ENCODE measurements at places on chromosomes 16 and 17.

- no peak for DNase-seq
These were observed 2.1 kb downstream of the TAF1C start for GRCh38 chr16:84184775-84185174.

- no peak for DNase-seq
These were observed 3.3 kb upstream of the KRT35 start for GRCh38 chr17:41483991-41484826.

DNA sequence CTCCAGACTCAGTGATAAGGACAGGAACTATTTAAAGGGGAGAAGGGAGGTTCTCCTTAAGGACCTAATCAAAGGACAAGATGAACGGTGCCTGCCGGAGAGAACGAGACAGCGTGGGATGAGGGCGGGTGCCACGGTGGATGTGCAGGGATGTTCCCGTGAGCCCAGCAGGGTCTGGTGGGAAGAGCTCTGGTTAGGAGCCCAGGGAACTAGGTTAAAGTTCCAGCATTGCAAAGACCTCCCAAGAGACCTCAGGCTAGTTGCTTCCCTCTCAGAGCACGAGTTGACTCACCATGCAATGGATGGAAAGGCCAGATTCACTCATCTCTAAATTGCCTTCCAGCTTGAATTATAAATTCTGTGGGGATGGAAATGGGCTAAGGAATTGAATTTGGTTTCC is 14.7 kb downstream of the CCR7 start:
- no peak for DNase-seq

GRCh38 chr16:30525844-30526136 is 576 bp downstream of the ZNF768 start:
- no peak for DNase-seq

DNA sequence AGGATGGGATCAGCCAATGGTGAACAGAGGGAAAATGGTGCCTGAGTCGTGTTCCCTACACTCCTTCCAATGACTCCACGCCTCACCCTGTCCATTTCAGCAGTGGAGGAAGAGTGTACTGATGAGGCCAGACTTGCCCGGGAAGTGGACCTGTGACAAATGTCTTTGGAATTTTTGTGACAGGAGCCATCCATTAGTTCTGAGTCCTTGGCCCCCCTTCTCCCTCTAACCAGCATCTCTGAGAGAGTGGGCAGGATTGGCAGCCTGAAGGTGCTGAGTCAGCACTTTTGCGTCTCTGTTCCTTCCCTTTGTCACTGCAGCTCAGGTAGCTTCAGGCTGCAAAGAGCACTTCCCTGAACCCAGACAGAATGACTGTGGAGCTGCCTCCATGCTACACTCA is 30.8 kb downstream of the BEAN1 start:
- DNase-seq = no peak

GRCh38 chr16:85498607-85499006 is 114.5 kb upstream of the GSE1 start:
- no peak for DNase-seq

- DNase-seq = no peak
These were observed 8.8 kb upstream of the ABCA8 start for GRCh38 chr17:68963958-68964357.

DNA sequence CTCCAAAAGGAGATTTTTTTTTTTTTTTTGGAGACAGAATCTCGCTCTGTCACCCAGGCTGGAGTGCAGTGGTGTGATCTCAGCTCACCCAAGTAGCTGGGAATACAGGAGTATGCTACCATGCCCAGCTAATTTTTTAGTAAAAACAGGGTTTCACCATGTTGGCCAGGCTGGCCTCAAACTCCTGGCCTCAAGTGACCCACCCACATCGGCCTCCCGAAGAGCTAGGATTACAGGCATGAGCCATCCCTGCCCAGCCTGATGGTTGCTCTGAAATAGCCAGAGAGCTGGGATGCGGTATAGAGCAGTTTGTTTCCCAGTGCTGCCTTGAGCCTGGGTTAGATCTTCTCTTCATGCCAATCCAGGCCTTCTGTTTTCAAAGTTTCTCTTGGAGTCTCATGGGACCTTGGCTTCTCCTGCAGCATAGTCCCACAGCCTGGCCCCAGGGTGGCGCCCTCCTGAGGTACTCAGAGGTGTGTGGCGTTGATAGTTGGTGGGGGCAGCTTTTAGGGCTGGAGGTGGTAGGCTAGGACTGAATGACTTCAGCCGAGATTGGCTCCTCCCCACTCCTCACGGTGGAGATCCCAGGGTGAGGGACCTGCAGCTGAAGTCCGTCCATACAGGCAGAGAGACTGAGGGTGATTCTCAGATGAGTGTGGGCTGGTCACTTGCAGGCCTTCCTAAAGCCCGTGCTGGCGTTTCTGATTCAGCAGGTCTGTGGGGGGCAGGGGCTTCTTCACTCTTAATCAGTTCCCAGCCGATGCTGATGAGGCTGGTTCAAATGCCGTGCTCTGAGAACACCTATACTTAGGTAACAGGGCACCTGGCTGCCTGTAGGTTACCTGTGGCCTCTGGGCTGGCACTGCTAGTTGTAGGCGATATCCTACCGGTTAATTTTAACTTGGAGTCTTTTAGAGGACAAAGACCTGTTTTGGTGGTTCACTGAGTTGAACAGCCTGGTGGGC is 52.0 kb downstream of the TNFRSF13B start:
- no peak for DNase-seq

GRCh38 chr16:11254913-11255736 is 879 bp downstream of the SOCS1 start:
- peak; percentile 74 for DNase-seq

GRCh38 chr16:23608194-23608593 is 12.1 kb upstream of the NDUFAB1 start:
- no peak for DNase-seq

DNA sequence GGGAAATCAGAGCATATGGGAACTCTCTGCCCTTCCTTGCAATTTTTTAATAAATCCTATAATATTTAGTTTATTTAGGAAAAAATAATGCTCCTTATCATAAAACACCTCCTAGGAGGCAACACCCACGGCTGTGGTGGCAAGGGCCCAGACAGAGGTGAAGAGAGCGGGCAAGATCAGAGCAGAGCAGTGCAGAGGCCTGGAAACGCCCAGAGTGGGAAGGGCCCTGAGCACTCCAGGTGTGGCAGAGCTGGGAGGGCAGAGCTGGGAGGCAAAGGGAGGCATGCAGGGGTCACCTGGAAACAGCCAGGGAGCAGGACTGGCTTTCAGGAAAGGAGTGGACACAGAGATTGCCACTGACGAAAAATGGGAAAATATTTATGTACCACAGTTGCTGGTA is 17.3 kb downstream of the FBXO31 start:
- DNase-seq = no peak

DNA sequence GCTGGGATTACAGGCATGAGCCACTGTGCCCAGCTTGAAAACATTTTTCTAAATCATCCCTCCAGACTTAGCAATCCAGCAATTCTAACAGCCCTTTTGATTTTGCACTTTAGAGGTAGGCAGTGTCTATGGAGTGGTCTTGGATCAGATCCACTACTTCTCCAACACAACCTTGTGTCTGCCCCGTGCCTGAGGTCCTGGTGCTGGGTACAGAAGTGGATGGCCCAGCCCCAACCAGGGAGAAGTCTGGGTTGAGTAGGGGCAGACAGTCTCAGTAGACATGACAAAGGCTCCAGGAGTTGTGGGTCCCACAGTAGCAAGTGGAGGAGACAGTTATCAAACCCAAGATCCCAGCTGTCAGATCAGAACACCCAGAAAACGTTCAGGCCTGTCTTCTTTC is 71.9 kb upstream of the CACNG5 start:
- DNase-seq = no peak

DNA sequence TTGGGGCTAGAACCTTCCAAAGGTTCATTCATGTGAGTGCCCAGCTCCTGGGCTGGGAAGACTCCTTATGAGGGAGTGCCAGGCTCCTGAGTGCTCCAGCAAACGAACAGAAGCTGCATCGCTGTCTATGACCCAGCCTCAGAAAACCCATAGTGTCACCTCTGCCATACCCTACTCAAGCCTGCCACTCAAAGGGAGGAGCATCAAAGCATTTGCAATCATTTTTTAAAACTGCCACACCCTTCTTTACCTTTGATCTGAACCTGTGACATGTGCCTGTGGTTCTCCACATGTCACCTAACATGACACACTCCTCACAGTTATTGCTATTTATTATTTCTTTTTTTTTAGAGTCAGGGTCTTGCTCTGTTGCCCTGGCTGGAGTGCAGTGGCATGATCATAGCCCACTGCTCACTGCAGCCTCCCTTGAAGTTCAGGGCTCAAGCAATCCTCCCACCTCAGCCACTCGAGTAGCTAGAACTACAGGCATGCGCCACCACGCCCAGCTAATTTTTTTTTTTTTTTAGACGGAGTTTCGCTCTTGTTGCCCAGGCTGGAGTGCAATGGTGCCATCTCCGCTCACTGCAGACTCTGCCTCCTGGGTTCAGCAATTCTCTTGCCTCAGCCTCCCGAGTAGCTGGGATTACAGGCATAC is 7.3 kb upstream of the KDM8 start:
- peak; percentile 89 for DNase-seq

DNA sequence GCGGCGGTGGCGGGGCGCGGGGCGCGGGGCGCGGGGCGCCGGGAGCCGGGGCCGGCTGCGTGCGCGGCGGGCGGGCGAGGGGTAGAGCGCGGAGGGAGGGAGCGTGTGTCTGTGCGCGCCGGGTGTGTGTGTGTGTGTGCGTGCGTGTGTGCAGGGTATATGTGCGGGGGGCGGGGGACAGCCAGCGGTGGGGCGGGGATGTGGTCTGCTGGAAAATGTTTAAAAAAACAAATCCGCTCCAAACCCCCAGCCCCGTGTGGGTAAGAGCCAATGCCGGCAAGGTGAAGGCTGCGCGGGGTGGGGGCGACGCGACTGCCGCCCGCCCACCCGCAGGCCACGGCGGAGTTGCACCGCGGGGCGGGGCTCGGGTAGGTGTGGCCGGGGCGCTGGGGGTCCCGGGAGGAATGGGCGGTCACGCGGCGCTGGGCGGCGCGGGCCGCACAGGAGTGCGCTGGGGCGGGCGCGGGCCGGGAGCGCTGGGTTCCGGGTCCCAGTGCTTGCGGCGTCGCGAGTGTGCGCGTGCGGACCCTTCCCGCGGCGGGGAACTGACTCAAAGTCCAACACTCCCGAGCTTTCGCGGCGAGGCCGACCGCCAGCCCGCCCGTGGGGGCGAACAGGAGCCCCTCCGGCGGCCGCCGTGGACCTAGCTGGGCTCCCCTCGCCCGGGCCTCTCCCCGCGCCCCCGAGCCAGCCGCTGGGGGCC is at the start of gene CYGB:
TSS of gene CYGB (minus strand) at position 132 of the 703 bp plus-strand sequence. CDS start 167 bp downstream, outside the sequence.
- no peak for DNase-seq

DNA sequence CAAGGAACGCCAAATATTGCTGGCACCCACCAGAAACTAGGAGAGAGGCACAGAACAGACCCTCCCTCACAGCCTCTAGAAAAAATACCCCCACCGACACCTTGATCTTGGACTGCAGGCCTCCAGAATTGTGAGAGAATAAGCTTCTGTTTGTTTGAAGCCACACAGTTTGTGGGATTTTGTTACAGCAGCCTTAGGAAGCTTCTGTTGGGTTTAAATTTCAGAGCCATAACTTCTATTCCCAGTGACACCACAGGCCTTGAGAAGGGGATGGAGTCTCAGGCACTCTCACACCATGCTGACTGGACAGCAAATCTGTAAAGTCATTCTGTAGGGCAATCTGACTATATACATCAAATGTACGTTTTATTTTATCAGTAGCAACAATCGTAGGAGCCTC is 38.6 kb downstream of the RNF112 start:
- no peak for DNase-seq

GRCh38 chr16:50290856-50291255 is 24.5 kb downstream of the ADCY7 start:
- DNase-seq = no peak

DNA sequence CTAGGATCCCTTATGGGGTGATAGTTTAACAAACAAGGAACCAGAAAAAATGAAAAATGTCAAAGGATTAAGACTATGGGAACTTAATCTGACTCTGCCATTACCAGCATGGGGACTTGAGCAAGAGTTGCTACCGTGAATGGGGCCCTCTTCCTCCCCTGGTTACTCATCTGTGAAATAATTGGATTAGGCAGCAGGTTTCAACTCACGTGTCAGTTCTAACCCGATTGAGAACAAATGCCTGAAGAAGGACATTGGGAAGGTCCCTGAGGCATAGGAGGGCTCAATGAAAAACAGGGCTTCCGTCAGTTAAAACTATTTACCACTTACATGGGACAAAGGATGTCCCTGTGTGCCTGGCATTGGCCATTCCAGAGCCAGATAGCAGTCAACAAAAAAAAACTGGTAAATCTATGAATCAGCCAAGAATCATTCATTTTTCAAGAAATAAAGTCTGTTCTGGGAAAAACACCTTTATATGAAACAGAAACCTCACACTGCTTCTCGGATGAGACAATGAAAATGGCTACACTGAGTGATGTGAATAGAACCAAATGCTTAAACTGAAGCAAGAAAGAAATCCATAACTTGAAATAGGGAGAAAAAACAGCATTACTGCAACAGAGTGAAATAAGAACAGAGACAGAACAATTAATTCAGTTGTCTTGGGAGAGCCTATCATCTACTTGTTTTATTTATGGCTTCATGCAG is 104.3 kb downstream of the ADAMTS18 start:
- no peak for DNase-seq

GRCh38 chr17:8739097-8739496 is 5.5 kb downstream of the CCDC42 start:
- no peak for DNase-seq
